T-cell (primary cell): ENCODE measurements at places on chromosomes 5 and 9. TPM values are rescaled to one million over a fixed set of nuclear protein-coding genes. Genes with fewer than 3 reads are reported as not detected.

DNA sequence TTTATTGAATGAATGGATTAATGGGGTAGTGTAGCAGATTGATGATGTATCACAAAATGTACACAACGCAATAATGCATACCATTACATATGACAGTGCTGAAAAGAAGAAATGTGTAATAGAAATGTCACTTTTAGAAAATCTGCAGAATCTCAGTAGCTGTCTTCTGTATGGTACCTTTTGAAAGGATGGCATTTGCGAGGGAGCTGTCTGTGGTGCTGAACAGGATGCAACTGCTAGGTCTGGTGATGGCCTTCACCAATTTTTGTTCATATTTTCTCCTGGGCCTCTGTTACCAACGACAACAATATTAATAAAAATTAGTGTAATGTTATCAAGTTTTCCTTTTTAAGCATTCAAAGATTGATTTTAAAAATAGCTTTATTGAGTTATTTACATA lies 36.2 kb upstream of the OTULIN start:
- H3K27me3 ChIP-seq, result no peaks in the 10 kb centered on the region
- H3K36me3 ChIP-seq, result no peaks in the 10 kb centered on the region
- no peaks in the 10 kb centered on the region for H3K4me1 ChIP-seq

GRCh38 chr9:3962971-3963642 lies 336.8 kb downstream of the GLIS3 start:
- no peak for DNase-seq
- H3K27me3 ChIP-seq, result no peaks in the 10 kb centered on the region
- H3K4me1 ChIP-seq, result no peaks in the 10 kb centered on the region
- H3K36me3 ChIP-seq, result no peaks in the 10 kb centered on the region
- no peak overlapping the region for H3K27ac ChIP-seq
- no peak overlapping the region for H3K4me3 ChIP-seq

- H3K27me3 ChIP-seq, result no peaks in the 10 kb centered on the region
- H3K4me3 ChIP-seq, result no peak overlapping the region
- no peak for DNase-seq
- H3K36me3 ChIP-seq, result no peaks in the 10 kb centered on the region
- no peak overlapping the region for H3K27ac ChIP-seq
These were observed 11.4 kb downstream of the BASP1 start for GRCh38 chr5:17228821-17229291.

GRCh38 chr5:111159845-111160244 lies 64.3 kb upstream of the CAMK4 start:
- H3K36me3 ChIP-seq, result no peaks in the 10 kb centered on the region
- no peaks in the 10 kb centered on the region for H3K4me1 ChIP-seq

GRCh38 chr9:98094851-98095250 lies 24.2 kb downstream of the TRIM14 start:
- peaks cover 78% of the 10 kb centered on the region for H3K4me1 ChIP-seq
- H3K36me3 ChIP-seq, result peaks cover 63% of the 10 kb centered on the region
- no peak for DNase-seq
- H3K27ac ChIP-seq, result no peak overlapping the region
- no peaks in the 10 kb centered on the region for H3K27me3 ChIP-seq

- H3K36me3 ChIP-seq, result no peaks in the 10 kb centered on the region
- H3K4me1 ChIP-seq, result no peaks in the 10 kb centered on the region
- no peak overlapping the region for H3K27ac ChIP-seq
- H3K4me3 ChIP-seq, result no peak overlapping the region
- H3K27me3 ChIP-seq, result no peaks in the 10 kb centered on the region
- DNase-seq, result no peak
These were observed 12.8 kb upstream of the GPX3 start for GRCh38 chr5:151007430-151008209.

DNA sequence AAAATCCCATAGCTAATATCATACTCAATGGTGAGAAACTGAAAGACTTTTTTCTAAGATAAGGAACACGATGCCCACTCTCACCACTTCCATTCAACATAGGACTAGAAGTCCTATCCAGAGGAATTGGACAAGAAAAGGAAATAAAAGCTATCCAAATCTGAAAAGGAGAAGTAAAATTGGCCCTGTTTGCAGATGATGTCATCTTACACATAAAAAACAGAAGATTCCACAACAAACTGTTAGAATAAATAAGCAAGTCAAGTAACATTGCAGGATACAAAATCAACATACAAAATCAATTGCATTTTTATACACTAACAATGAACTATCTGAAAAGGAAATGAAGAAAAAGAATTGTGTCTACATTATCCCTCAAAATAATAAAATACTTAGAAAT lies 308.0 kb downstream of the MCTP1 start:
- H3K27me3 ChIP-seq, result no peaks in the 10 kb centered on the region
- no peak overlapping the region for H3K27ac ChIP-seq
- no peaks in the 10 kb centered on the region for H3K36me3 ChIP-seq
- no peak overlapping the region for H3K4me3 ChIP-seq

- H3K4me3 ChIP-seq, result no peak overlapping the region
- H3K36me3 ChIP-seq, result no peaks in the 10 kb centered on the region
- H3K27ac ChIP-seq, result peak overlapping the region; percentile 88
- no peak for DNase-seq
- H3K27me3 ChIP-seq, result no peaks in the 10 kb centered on the region
These were observed 62.3 kb downstream of the RAPGEF1 start for GRCh38 chr9:131677444-131678180.

- no peaks in the 10 kb centered on the region for H3K27me3 ChIP-seq
- H3K4me1 ChIP-seq, result no peaks in the 10 kb centered on the region
- H3K36me3 ChIP-seq, result no peaks in the 10 kb centered on the region
- no peak overlapping the region for H3K27ac ChIP-seq
These were observed 423.5 kb upstream of the RIOK2 start for GRCh38 chr5:97606531-97606930.

- DNase-seq, result no peak
- H3K27me3 ChIP-seq, result no peaks in the 10 kb centered on the region
- H3K4me1 ChIP-seq, result no peaks in the 10 kb centered on the region
- H3K27ac ChIP-seq, result no peak overlapping the region
These were observed 20.0 kb upstream of the MLANA start for GRCh38 chr9:5870691-5871090.

- no peak overlapping the region for H3K4me3 ChIP-seq
- no peaks in the 10 kb centered on the region for H3K4me1 ChIP-seq
- H3K27me3 ChIP-seq, result no peaks in the 10 kb centered on the region
- no peaks in the 10 kb centered on the region for H3K36me3 ChIP-seq
- DNase-seq, result no peak
These were observed 187.2 kb downstream of the CEMIP2 start for GRCh38 chr9:71581101-71581500.

- no peaks in the 10 kb centered on the region for H3K36me3 ChIP-seq
- no peaks in the 10 kb centered on the region for H3K4me1 ChIP-seq
- H3K27me3 ChIP-seq, result no peaks in the 10 kb centered on the region
- H3K4me3 ChIP-seq, result no peak overlapping the region
- H3K27ac ChIP-seq, result no peak overlapping the region
These were observed 11.7 kb downstream of the ZNF462 start for GRCh38 chr9:106874652-106875051.

GRCh38 chr5:717143-717542 lies 24.0 kb upstream of the TPPP start:
- DNase-seq, result no peak
- H3K36me3 ChIP-seq, result no peaks in the 10 kb centered on the region
- H3K4me3 ChIP-seq, result no peak overlapping the region
- peaks cover 3% of the 10 kb centered on the region for H3K27me3 ChIP-seq
- H3K4me1 ChIP-seq, result no peaks in the 10 kb centered on the region
- H3K27ac ChIP-seq, result no peak overlapping the region

DNA sequence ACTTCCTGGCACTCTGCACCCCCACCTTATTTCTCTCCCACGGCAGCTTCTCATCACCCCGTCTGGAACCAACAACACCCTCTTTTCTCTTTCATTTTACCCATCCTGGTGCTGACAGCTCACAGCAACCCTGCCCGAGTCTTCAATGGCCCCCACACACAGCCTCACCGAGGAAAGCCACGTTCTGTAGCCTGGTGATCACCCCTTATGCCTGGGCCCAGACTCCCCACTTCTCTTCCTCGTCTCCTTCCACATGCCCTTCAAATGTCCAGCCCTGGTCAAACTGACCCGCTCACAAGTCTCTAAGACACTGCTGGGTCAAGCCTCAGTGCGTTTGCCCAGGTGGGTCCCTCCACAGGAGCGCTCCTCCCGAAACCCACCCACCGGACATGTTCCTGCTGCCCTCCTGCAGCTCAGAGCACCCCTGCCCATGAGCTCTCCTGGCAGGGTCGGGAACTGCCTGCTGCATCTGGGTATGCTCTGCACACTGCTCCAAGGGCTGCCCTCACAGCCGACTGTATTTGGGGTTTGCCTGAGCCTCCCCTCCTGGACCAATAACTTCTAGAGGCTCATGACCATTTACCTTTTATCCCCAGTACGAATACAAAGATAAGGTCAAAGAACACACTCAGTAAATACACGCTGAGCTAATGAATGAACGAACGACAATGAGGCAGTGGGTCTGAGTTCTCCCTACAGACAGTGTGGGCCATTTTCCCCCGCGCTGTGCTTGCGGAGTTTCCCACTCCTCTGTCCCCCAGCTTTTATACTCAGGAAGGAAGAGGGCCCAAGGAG lies 154.7 kb upstream of the PHYKPL start:
- no peak for DNase-seq
- H3K27ac ChIP-seq, result no peak overlapping the region
- no peaks in the 10 kb centered on the region for H3K27me3 ChIP-seq
- no peaks in the 10 kb centered on the region for H3K4me1 ChIP-seq

DNA sequence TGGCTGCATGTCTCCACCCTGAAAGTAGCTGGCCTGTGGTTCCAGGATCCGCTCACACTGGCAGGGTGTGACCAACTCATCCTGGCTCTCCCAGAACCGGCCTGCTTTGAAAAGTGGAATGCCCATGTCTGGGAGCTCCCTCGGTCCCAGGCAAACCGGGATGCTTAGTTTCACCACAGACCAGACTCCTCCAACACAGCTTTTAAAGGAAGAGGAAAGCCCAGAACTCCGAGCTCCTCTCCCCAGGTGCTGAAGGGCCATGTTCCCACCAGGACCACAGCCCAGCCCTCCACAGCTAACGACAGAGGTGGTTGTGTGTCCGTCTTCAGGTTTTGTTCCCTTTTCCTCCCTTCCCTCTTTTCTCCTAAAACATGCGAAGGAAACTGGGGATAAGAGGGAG lies 38.0 kb downstream of the GTF3C4 start:
- no peak overlapping the region for H3K27ac ChIP-seq
- DNase-seq, result no peak
- no peak overlapping the region for H3K4me3 ChIP-seq
- no peaks in the 10 kb centered on the region for H3K36me3 ChIP-seq

GRCh38 chr5:52748590-52748989 lies 39.1 kb upstream of the ITGA1 start:
- no peak for DNase-seq
- H3K27ac ChIP-seq, result no peak overlapping the region
- H3K4me1 ChIP-seq, result peaks cover 14% of the 10 kb centered on the region

DNA sequence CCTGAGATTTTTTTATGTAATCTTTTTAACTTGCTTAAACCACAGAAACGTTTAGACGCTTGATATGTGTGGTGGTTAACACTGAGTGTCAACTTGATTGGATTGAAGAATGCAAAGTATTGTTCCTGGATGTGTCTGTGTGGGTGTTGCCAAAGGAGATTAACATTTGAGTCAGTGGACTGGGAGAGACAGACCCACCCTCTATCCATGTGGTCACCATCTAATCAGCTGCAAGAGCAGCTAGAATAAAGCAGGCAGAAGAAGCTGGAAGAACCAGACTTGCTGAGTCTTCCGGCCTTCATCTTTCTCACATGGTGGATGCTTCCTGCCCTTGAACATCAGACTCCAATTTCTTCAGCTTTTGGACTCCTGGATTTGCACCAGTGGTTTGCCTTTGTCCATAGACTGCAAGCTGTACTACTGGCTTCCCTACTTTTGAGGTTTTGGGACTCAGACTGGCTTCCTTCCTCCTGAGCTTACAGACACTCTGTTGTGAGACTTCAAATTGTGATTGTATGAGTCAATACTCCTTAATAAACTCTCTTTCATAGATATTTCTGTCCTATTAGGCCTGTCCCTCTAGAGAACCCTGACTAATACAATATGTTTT lies 816.0 kb upstream of the CDH9 start:
- H3K4me3 ChIP-seq, result no peak overlapping the region
- no peak for DNase-seq
- no peaks in the 10 kb centered on the region for H3K4me1 ChIP-seq
- H3K27me3 ChIP-seq, result no peaks in the 10 kb centered on the region
- no peaks in the 10 kb centered on the region for H3K36me3 ChIP-seq

DNA sequence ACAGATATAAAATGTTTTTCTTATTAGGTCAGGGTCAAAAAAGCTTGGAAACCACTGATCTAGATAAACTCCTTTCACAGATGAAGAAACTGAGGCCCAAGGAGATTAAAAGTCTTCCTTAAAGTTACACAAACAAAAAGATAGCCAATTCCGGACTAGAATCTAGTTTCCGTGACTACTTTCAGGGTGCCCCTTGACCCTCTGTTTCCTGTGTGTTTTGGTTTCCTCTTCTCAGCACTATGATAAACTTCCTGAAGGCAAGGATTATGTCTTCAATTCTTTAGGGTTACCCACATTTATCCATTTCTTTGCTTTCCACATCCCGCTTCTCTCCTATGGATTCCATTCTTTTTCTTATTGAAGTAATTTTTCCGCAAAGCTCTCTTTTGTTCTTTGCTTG lies 83.1 kb downstream of the ADAMTS12 start:
- no peaks in the 10 kb centered on the region for H3K4me1 ChIP-seq
- no peak overlapping the region for H3K27ac ChIP-seq
- no peaks in the 10 kb centered on the region for H3K36me3 ChIP-seq
- no peak for DNase-seq

DNA sequence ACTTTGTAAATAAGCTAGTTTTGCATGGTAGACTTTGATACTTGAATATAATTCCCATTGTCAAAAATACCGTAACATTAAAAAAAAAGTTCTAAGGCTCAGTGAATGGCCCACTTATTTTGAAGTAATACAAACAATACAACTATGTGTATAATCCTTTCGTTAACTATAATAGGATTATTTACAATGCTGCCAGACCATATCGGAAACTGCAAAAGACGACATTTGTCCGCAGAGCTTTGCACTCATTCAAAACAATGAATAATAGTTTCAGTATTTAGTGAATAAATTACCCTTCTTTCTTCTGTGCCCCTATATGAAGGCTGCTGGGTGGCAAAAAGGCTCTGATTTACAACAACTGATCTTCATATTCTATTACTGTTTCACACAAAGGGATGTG lies 121.8 kb downstream of the DROSHA start:
- H3K36me3 ChIP-seq, result peaks cover 5% of the 10 kb centered on the region
- DNase-seq, result no peak
- no peaks in the 10 kb centered on the region for H3K27me3 ChIP-seq
- H3K4me3 ChIP-seq, result no peak overlapping the region
- H3K27ac ChIP-seq, result no peak overlapping the region

GRCh38 chr9:132019702-132020101 lies 60.0 kb downstream of the MED27 start:
- H3K27ac ChIP-seq, result no peak overlapping the region
- DNase-seq, result no peak
- no peak overlapping the region for H3K4me3 ChIP-seq
- no peaks in the 10 kb centered on the region for H3K4me1 ChIP-seq
- H3K27me3 ChIP-seq, result no peaks in the 10 kb centered on the region

Gene CDH6
- total RNA-seq, result not detected

Gene SV2C
- total RNA-seq, result 0.03 TPM

Gene FBXW11
- 36.6 TPM for total RNA-seq

Gene ECSCR
- total RNA-seq, result 0.70 TPM

Gene DIRAS2
- total RNA-seq, result not detected

Gene ROR2
- 0.28 TPM for total RNA-seq

Gene AMBP
- 3.3 TPM for total RNA-seq

Gene VLDLR
- 0.92 TPM for total RNA-seq

Gene EIF4E1B
- total RNA-seq, result not detected

Gene SLC46A2
- total RNA-seq, result not detected

Gene ARID3C
- not detected for total RNA-seq

Gene UAP1L1
- total RNA-seq, result 32.8 TPM

Gene GPRIN1
- 0.73 TPM for total RNA-seq

Gene SERF1A
- 11.1 TPM for total RNA-seq

Gene FASTKD3
- 6.9 TPM for total RNA-seq
